ENCODE measurements at places on chromosomes 3 and 15. TPM values are rescaled to one million over a fixed set of nuclear protein-coding genes. Genes with fewer than 3 reads are reported as not detected.

ATP2B2 gene
- total RNA-seq = 0.24 TPM

LMAN1L gene
- total RNA-seq = not detected

ITPKA gene
- total RNA-seq = 1.4 TPM

TP63 gene
- 0.42 TPM for total RNA-seq

UBA7 gene
- total RNA-seq = 0.48 TPM
